ENCODE measurements at places on chromosomes 12 and 14.

DNA sequence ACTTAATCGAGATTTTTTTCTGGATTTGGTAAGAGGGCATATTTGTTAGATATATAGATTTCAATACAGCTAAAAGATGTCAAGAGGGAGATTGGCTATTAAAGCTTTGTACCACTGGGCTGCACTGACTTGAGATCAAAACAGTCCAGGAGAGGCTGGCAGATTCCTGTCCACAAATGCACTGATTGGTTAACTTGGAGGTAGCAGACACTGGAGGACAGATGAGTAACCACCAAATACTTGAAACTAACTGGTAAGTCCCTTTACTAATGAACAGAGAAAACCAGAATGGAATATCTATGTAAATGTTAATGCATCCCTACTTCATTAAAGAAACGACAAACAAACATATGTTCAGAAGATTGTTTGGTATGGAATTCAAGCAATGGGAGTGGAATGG is 416.6 kb downstream of the LRIG3 start:
- DNase-seq, result no peak

DNA sequence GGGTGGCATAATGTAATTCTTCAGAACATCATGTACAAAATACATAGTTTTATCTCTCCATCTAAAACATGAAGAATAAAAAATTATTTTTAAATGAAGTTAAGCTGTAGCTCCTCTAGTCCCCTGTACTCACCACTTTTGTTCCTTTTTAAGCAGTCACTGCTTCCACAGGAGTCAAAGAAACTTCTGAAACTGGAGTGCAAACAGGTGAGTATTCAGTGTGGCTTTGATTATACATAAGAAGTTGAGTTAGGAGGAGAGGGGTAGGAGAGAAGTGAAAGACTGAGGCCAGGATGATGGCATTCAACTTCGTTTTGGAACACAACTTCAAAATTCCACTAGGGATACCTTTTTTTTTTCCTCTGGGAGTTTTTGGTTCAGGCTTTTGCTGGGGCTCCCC is 131.4 kb upstream of the CNTN1 start:
- DNase-seq, result no peak

DNA sequence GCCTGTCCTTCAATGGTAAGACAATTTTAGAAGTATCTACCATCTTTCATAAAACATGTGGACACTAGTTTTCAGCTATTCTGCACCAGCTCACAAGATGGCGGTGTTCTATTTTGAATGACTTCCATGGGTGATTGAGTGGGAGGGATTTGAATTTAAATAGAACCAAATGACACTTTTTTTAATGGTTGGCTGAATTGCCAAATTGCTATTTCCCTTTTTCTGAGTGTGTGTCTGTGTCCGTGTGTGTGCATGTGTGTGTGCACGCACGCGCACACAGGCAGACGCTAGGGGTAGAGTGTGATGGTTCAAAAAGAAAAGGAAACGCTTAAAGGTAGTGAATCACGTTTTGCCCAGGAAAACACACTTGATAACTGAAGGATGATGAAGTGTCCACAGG is 362.6 kb downstream of the DAD1 start:
- no peak for DNase-seq

DNA sequence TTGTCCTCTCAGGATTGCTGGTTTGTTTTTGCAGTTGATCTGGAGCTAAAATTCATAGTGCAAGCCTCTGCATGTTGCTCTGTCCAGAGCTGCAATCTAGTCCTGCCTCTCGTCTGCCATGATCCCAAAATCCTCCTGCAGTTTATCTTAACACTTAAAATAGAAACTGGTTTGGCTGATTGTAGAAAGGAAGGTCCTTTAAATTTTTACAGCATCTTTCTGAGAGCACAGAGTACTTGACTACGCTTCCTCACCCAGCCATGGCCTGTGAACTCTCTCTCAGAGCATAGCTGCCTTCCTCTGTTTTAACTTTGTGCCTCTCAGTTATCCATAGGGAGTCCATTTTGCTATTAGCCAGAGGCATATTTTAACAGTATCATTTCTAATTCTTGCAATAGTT is 877.1 kb downstream of the C12orf50 start:
- DNase-seq, result no peak

DNA sequence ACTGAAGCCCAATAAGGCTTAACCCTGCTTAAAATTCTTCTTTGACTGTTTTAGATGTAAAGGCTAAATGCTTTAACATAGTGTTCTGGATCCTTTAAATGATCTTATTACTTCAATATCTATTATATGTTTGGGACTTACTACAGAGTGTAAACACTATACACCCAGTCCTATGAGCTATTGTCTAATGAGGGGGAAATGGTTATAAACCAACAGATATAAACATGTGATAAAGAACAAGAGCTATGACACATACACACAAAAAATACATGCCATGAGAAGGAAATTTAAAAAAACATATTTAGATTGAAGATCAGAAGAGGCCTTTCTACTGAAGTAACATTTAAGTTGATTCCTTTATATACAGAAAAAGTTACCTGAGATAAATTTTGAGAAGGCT is 505.1 kb downstream of the FOXG1 start:
- no peak for DNase-seq

- DNase-seq, result no peak
Observed at GRCh38 chr14:59133709-59134108, 54.8 kb upstream of the DAAM1 start.

- no peak for DNase-seq
Observed at GRCh38 chr12:57528176-57528575, 5.6 kb downstream of the MBD6 start.

Data from NT2/D1 (cell line).